ENCODE measurements at places on chromosomes 5 and 9.

GRCh38 chr9:114231273-114231672 is 75.9 kb downstream of the COL27A1 start:
- no peak for DNase-seq

- DNase-seq, result peak; percentile 45
Measured at GRCh38 chr9:126702151-126703001, 88.6 kb downstream of the LMX1B start.

- DNase-seq, result peak; percentile 18
Measured at GRCh38 chr5:142613271-142613671, 72.6 kb downstream of the FGF1 start.

GRCh38 chr5:100496296-100496695 is 38.9 kb upstream of the FAM174A start:
- no peak for DNase-seq

- no peak for DNase-seq
Measured at GRCh38 chr5:164941132-164941531, 1435.7 kb downstream of the MAT2B start.

- no peak for DNase-seq
Measured at GRCh38 chr9:101167490-101168134, 139.1 kb downstream of the PLPPR1 start.

GRCh38 chr9:37218800-37219425 is 98.5 kb downstream of the ZCCHC7 start:
- no peak for DNase-seq

- no peak for DNase-seq
Measured at GRCh38 chr9:70835323-70835722, 286.1 kb downstream of the TRPM3 start.

DNA sequence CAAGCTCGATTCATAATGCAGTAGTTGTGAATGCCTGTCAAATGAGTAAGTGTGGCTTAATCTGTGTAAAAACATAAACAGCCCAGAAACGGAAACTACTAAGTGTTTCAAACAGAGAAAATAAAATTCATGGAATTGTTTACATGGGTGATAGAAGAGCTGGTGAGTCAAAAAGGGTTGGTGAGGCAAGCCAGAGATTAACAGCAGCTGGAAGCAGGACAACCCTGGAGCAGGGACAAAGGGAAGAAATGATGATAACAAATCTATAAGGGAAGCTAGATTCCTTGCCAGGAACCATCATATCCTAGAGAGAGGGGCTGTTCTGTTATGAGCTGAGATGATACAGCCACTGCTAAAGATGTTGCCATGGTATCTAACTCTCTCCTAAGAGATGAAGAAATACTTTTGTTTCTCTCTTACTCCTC is 18.0 kb upstream of the PRR16 start:
- no peak for DNase-seq

DNA sequence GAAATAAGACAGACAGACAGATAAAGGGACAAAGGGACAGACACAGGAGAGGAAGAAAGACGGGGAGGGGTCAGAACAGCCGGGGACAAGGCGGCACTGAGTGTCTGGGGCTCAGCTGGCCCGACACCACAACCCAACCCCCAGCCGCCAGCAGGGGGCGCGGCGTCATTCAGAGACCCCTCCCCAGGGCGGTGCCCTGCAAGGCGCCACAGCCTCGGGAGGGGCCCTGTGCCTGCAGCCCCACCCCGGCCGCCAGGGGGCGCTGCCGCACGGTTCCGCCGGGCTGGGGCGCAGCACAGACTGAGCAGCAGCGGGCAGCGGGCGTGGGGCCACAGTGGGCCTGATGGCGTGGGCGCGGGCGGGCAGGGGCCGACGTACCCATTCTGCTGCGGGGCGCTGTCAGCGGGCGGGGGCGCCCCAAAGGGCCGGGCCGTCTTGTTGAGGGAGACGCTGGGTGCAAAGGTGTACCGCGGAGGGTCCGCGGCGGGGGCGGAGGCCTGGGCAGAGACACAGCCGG is 5.9 kb downstream of the PDLIM7 start:
- peak; percentile 36 for DNase-seq

DNA sequence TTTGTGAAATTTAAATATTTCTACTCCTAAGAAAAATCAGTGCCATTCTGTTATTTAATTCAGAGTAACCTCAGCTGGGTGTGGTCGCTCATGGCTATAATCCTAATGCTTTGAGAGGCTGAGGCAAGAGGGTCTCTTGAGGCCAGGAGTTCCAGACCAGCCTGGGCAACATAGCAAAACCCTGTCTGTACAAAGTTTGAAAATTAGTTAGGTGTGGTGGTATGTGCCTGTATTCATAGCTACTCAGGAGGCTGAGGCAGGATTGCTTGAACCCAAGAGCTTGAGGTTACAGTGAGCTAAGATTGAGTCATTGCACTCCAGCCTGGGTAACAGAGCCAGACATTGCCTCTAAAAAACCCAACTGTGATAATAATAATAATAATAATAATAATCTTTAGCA is 44.8 kb upstream of the CNTLN start:
- no peak for DNase-seq

GRCh38 chr5:173331956-173332479 is 3.8 kb upstream of the STC2 start:
- DNase-seq, result peak; percentile 90

DNA sequence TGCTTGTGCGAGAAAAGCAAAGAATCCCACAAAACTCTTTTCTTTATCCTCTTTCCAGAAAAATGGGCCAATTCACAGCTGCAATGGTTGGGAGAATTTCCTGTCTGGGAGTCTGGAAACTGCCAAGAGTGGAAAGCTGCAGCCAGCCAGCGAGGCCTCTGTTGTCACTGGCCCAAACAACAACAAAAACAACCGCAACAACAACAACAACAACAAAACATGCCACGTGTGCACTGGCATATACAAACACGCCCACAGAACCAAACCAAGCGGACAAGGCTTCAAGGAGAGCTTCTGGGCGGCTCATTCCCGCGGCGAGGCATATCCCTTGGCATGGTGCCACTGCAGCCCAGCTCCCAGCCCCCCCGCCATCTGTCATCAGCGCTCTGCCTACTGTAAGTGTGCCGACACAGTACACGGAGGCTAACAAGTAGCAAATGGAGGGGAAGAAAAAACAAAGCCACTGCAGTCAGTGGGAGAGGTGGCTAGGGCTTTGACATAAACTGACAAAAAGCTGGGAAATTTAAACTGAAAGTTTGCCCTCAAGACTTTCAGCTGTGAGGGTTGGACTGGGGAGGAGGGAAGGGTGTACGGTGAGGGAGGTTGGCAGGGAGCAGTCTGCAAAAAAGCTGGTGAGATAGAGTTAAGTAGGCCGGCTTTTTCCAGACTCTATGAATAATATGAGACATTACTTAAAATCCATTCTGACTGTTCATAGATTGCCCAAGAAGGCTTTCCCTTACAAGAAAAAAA is 165.0 kb upstream of the ZNF462 start:
- DNase-seq, result no peak

DNA sequence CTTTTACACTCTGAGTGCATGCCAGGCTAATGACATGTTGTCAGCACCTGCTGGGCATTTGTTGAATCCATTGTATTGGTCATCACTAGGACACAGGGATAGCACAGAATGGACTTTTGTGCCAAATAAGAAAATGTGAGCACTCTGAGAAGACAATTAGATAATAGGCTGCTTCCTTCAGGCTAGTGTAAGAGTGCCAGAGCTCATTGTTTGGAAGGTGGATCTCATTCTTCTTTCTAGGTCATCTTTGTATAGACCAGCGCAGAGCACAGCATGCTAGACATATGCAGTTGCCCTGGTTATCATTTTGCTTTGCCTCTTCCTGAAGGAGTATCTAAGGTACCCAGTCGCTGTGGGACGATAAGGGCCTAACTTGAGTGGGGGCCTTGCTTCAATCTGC is 493.4 kb upstream of the COX7C start:
- no peak for DNase-seq

DNA sequence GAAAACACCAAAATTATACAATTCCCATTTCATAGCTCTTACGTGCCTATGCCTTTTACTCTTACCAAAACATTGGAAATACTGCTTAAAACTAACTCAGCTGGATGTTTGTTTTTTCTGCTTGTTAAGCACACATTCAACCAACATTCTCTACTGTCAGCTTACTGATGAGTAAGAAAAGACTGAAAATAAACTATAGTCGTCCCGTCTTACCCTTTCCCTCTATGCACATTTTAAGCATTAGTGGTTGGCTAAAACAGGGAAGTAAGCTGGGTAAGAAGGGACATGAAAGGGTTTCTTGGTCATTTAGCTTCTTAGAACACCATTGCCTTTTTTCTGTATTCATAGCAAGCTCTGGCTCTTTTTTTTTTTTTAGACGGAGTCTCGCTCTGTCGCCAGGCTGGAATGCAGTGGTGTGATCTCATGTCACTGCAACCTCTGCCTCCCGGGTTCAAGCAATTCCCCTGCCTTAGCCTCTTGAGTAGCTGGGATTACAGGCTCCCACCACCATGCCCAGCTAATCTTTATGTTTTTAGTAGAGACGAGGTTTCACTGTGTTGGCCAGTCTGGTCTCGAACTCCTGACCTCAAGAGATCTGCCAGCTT is 232.1 kb upstream of the PCSK5 start:
- DNase-seq, result no peak

GRCh38 chr5:170296935-170297588 is 515 bp downstream of the LCP2 start:
- DNase-seq, result no peak

GRCh38 chr9:4117835-4118610 is 181.8 kb downstream of the GLIS3 start:
- DNase-seq, result peak; percentile 63

GRCh38 chr5:172074896-172075295 is 68.5 kb upstream of the FBXW11 start:
- DNase-seq, result no peak

DNA sequence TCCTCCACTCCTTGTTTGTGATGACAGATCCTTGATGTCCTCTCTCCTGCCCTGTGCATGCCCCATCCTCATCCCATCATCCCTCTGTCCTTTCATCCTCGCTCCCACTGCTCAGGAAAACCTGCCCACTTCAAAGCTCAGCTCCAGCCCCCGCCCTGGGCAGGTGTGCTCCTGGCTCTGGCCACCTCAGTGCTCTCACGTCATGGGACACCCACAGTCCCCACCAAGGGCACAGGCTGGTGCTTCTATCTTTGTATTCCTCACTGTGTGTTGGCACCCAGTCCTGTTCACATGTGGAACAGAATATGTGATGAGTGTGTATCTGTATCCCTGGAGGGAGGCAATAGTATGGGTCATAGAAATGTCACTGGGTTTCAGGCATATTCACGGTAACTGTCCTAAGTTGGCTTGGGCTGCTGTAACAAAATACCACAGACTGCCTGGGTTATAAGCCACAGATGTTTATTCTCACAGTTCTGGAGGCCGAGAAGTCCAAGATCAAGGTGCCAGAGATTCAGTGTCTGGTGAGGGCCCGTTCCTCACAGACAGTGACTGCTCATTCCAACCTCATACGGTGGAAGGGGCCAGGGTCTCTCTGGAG is 13.5 kb downstream of the GFPT2 start:
- DNase-seq, result no peak

DNA sequence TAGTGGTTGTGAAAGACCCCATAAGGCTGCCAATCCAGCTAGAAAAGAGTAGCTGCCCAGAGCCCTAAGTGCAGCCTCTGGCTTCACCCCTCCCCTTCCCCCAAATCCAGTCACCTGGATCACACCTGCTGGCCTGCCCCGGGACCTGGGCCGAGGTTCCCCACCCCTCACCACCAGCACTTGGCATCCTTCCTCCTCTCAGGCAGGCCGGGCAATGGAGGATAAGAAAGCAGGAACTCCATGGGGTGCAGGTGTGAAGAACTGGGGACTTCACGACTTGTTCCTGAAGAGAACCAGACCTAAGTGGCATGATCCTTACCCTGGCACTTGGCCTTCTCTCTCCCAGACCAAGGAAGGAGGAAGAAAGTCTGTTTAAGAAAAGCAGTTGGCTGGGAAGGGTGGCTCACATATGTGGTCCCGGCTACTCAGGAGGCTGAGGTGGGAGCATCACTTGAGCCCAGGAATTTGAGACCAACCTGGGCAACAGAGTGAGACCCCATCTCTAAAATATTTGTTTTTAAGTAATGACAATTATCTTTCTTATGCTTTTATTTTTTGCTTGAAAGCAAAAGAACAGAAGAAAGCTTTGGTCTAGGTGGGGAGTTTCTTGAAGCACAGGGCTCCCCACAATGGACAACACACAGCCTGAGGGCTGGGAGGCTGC is 131.1 kb downstream of the PAX5 start:
- DNase-seq, result no peak

DNA sequence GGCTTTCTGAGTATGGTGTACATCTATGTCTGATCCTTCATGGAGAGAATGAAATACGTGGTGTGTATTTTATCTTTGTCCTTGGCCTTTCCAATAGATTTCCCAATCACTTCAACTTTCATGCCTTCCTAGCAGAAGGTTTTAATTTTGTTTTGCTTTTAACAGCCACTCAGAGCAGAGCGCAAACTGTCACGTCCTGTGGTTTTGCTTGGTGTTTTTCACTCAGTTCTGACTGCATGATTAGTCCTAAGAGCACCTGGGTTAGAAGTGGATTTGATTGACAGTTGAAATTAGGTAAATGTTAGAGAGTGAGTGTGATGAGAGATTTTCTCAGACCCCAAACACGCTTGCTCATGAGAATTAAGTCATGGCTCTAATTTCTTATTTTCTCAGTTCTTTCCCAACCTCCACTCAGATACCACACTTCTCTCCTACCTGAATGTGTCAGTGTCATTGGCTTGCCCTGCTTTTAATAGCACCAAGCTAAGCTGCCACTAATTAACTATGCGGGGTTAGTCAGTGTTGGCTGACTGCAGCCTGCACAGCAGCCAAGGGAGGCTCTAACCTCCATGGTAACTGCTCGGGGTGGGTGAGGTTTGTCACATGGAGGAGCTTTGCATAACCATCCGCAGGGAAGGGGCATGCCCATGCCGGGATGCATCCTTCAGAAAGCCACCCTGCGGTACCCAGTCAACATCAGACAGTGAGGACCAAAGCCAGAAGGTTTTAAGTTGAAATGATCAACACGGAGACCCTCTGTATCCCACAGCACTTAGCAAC is 173.4 kb downstream of the NR3C1 start:
- DNase-seq, result peak; percentile 52

DNA sequence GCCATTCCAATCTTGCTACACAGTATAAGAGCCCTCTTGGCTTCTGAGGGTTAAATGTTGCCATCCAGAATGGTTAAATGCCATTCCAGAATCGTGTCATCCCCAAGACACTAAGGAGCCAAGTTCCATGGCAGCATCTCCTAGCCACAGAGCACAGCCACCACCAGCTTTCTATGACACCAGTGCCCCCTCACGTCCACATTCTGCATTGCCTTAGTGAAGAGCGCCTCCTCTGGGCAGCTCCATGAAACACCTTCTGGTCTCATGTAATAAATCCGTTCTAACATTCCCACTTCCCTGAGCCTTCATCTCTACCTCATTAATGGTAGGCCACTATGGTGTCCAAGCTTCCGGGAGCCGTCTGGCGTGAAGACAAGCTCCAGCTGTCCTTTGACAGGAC is 12.4 kb downstream of the CBY3 start:
- DNase-seq, result peak; percentile 49

DNA sequence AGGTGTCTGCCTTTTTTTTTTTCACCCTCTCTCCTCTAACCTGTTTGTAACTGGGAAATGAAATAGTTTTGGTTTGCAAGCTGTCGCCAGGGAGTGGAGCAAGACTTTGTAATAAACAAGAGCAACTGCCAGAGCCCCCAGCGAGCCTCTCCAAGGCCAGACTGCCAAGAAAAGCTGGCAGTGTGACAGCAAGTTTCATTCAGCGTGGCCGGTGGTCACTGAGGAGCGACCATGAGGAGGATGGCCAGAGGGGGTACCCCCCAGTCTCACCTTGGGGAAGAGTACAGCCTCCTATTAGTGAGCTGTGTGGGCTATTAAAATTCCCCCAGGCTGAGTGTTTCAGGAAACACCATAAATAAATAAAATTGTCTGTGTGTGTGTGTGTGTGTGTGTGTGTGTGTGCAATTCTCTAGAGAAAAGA is 49.9 kb downstream of the ZFAND5 start:
- DNase-seq, result no peak

GRCh38 chr9:136354592-136355085 is 8.9 kb downstream of the DNLZ start:
- no peak for DNase-seq
